NCI-H2107 (cell line): ENCODE measurements at places on chromosomes 16 and 17.
A peak's percentile ranks its signal among the peaks of the same experiment; 100 is the strongest.

- no peak for DNase-seq
Measured at GRCh38 chr17:51718983-51719382, 439.5 kb downstream of the CA10 start.

DNA sequence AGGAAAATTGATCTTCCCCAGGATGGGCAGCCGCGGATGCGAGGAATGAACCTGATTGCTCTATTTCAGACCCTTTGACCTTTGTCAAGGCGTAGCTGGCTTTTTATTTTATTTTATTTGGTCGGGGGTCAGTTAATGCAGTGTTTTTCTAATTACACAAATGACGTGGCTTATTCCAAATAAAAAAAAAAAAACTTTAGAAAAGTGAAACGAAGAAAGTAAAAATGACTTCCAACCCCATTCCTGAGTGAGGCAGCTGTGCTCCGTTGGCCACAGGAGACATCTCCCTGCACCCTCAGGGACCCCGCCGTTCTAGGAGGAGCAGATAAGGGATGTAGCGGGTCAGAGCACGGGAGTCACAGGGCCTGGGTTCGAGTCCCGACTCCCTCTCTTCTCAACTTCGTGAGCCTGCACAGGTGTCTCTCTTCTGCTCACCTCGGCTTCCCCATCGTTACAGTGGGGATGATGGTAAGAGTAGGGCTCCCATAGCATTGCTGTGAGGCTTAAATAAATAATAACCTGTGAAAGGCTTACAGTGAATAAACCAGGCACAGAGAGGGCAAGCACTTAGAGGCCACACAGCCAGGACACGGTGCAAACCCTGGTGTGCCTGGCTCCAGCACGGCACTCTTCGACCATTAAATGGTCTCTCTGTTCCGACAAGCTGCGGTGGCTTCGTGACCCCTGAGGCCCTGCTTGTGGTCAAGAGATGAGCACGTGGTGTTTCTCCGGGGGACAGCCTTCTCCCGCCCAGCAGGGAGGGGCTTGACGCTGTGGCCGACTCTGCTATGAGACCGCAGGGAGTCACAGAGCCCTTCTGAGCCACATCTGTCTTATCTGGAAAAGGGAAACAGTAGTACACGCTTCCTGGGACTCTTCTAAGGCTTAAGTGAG is 10.2 kb downstream of the FOXF1 start:
- DNase-seq: no peak

GRCh38 chr16:12781777-12782176 is 21.9 kb downstream of the CPPED1 start:
- DNase-seq: no peak

DNA sequence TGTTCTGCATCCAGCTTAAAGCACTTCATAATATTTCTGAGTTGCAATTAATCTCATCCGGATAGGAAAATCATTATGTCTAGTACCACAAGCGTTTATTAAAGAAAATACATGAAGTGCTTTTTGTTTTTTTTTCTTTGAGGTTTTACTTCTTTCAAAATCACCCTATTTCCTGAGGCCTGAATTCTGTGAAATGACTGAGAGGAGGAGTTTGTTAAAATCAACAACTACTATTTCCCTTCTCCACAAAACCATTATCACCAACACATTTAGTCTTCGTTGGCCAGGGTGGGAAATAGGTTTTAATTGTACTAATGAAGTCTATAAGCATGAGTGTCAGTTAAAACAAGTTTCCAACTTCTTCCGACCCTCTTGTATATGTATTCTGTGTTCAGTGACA is 50.7 kb upstream of the ADCY7 start:
- DNase-seq: no peak

DNA sequence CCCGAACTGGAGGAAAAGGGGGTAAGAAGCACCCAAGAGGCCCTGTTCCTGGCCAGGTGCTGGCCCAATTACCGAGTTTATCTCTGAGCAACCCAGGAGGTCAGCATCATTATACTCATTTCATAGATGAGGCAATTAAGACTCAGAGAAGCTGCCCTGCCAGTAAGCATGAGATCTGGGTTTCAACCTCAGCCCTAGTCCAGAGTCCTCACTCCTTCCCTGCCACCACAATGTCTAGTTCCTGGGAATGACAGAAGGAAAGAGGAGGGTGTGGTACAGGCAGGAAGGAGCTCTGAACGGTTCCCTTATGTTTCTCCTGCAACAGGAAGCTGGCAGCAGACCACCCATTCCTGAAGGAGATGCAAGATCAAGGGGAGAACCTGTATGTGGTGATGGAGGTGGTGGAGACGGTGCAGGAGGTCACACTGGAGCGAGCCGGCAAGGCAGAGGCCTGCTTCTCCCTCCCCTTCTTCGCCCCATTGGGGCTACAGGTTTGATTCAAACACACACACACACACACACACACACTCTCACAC is 7.4 kb downstream of the GSDMA start:
- DNase-seq: no peak

DNA sequence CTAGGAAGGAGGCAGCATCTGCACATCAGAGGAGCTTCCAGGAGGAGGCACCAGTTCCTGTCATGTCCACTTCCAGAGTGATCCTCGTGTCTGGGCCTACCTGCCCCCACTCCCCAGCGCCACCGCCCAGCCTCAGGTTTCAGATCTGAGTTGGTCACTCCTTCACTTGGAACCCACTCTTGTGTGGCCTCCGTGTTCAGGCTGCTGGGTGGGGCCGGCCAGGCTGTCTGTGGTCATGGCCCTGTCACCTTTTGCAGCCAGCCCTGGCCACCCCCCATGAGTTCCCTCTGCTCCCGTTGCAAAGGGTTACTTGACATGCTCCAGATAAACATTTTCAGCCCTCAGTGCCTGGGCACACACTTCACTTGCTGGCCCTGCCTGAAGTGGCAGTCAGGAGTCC is 26.6 kb upstream of the SPPL2C start:
- DNase-seq: no peak

- DNase-seq: no peak
Measured at GRCh38 chr16:75486676-75487313, 8.4 kb downstream of the CHST6 start.

GRCh38 chr17:44473367-44473766 is 29.8 kb downstream of the GPATCH8 start:
- no peak for DNase-seq

- no peak for DNase-seq
Measured at GRCh38 chr17:76686538-76687297, 24.0 kb downstream of the MXRA7 start.

DNA sequence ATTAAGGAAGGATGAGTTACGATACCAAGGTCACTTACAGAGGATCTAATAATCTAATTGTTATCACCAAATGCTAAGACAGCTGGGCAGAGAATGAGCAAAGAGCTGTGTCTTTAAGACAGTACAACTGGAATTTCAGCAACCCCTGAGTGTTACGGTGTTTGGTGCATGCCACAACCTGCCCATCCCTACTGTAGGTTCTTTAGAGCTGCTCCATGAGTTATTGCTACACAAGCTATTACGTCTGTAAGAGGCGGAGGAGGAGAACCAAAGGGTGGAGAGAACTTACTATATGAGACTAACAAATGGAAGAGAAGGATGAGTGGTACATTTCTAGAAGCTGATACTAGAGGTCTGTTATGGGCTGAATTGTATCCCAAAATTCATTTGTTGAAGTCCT is 14.2 kb upstream of the C17orf78 start:
- no peak for DNase-seq

DNA sequence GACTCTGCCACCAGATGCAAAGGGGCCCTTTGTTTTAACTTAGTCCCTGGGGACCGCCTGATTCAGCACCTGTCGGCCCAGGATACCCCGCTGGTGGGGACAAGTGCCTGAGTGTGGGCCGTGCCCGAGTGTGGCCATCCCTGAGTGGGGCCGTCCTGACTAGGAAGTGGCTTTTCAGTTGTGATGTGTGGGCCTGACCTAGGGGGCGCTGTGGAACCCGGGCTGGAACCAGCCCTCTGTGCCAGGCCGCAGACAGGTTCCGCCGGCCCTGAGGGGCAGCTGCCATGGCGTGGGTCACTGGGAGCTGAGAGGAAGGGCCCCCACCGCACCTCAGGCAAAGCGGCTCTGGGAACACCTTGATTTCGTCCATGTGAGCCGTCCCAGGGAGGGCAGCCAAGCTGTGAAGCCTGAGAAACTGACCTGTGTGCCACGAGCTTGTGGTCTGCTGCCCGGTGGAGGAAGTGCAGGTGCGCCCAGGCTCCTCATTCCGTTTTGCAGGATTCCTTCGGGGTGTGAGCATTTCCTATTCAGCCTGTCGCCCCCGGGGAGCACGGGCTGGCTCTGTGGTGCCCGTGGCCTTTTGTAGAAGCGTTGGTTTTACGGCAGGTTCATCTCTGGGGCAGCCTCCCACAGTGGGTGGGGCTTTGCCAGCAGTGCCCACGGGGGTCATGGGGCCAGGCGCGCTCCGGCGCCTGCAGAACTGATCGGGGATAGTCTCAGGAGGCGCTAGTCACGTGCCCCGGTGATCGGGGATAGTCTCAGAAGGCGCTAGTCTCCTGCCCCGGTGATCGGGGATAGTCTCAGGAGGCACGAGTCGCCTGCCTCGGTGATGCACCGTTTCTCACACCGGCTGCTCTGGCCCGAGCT is 5.3 kb downstream of the RPL13 start:
- peak; percentile 27 for DNase-seq

- DNase-seq: no peak
Measured at GRCh38 chr17:48010193-48010592, 27.4 kb downstream of the COPZ2 start.

- DNase-seq: no peak
Measured at GRCh38 chr17:40070709-40071312, 8.0 kb downstream of the THRA start.

- DNase-seq: no peak
Measured at GRCh38 chr16:57289391-57290257, 5.2 kb upstream of the PLLP start.

DNA sequence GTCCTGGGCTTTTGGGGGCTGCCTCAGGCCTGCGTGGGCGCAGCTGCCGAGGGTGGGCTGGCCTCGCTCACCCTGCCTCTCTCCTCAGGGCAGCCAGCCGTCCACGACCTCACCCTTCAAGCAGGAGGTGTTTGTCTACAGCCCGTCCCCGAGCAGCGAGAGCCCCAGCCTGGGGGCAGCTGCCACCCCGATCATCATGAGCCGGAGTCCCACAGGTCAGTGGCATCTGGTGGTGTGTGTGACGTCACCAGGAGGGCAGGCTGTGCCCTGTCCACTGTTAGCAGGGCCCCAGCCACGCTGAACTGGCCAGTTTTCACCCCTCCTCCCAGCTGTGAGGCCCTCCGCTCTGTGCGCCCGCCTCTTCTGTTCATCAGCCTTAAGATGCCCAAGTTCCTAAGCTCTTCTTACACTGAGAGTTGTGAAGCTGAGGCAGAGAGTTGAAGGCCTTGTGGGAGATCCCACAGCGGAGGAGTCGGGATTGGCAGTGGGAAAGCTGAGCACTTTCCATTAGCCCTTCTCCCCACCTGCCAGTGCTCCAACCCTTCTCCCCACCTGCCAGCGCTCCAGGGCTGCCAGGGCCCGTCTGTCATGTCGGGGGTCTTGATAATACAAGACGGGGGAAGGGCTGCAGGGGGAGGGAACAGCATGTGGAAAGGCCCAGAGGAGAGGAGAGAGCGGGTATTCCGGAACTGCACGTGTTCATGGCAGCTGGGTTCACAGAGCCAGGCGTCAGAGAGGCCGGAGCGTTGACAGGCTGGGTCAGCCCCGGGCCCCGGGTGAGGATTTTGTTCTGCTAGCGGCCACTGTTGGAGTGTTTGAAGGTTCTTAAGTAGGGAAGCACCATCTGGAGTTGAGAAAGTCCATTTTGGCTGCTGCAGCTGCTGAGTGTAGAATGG is 36.3 kb downstream of the OR1D5 start:
- no peak for DNase-seq

- DNase-seq: no peak
Measured at GRCh38 chr17:58265271-58265670, 15.5 kb downstream of the MPO start.
